ENCODE measurements at places on chromosomes 2 and 18.

DNA sequence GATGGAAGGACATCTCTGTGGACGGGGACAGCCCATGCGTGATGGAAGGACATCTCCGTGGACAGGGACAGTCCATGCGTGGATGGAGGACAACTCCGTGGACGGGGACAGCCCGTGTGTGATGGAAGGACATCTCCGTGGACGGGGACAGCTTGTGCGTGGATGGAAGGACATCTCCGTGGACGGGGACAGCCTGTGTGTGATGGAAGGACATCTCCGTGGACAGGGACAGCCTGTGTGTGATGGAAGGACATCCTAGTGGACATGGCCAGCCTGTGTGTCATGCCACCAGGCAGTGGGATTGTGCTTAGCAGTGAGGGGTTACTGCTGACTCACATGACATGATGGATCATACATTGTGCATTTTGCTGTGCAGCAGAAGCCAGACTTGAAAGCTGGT is 30.0 kb upstream of the NFATC1 start:
- DNase-seq, result no peak

GRCh38 chr2:98012561-98012991 is 16.8 kb upstream of the TMEM131 start:
- DNase-seq, result peak; percentile 51

- no peak for DNase-seq
These were observed 4.4 kb downstream of the PTRHD1 start for GRCh38 chr2:24788816-24789215.

DNA sequence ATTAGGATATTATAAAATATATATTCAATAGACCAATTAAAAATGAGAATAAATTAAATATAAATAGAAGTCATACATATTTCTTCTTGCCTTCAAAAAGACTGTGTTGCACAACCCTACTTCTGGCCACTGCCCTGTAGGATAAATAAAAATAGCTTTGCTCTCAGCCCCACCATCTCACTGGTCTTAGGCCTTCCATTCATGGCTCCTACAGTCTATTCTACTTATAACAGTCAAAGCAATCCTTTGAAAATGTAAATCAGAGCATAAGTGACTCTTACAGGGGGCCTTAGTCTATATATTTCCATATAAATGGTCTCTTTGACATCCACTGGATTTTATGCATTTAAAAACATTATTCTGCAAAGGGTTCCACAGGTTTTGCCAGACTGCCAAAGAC is 72.9 kb downstream of the KLF7 start:
- DNase-seq, result no peak

GRCh38 chr2:223075301-223076270 is 23.6 kb downstream of the KCNE4 start:
- no peak for DNase-seq

DNA sequence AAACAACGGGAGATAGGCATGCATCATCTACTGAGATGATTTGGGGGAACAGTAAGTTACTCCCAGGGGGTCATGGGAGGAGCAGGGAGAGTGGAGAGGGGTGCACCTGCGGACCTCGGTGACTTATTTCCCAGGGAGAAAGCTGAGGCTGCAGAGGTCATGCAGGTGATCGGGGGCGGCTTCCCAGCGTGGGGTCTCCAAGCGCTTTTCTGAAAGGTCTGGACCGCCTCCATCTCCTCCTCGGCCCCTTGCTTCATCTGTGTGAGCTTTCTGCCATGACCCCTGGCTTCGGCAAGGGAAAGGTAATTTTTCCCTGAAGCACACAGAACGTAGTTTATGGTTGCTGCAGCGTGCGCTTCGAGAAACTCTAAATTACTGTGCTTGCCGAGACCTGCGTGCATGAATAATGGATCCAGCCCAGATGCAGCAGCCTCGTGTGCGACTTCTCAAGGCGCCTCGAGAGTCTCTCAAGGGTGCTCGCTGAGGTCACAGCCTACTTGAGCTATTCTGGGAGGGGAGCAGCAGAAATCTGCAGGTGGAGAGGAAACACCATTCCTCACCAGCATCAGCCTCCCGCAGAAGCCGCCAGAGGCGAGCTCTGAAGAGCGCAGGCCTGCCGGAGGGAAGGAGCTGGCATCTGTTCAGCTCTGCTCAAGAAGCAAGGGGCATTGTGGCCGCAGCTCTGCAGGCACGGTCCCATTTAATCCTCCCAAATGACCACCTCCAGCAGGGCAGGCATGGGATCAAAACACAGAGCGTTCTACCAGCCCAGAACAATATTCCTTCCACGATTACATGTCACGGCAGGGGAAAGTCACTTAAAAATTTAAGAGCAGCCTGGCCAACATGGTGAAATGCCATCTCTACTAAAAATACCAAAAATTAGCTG is 308.4 kb upstream of the MYT1L start:
- no peak for DNase-seq

GRCh38 chr18:13374468-13375301 is 156.1 kb downstream of the LDLRAD4 start:
- no peak for DNase-seq

GRCh38 chr18:21735452-21736015 is 5.1 kb upstream of the MIB1 start:
- DNase-seq, result peak; percentile 39

DNA sequence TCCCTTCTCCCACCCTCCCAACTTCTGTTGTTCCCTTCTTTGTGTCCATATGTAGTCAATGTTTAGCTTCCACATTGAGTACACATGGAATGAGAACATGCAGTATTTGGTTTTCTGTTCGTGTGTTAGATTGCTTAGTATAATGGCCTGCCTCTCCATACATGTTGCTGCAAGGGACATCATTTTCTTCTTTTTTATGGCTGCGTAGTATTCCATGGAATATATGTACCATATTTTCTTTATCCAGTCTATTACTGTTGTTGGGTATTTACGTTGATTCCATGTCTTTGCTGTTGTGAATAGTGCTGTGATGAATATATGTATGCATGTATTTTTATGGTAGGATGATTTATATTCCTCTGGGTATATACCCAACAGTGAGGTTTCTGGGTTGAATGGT is 42.0 kb downstream of the NUP35 start:
- no peak for DNase-seq

- DNase-seq, result no peak
These were observed 621.1 kb upstream of the FANCL start for GRCh38 chr2:58862244-58862643.

- no peak for DNase-seq
These were observed 22.0 kb upstream of the CYP1B1 start for GRCh38 chr2:38097988-38098385.

DNA sequence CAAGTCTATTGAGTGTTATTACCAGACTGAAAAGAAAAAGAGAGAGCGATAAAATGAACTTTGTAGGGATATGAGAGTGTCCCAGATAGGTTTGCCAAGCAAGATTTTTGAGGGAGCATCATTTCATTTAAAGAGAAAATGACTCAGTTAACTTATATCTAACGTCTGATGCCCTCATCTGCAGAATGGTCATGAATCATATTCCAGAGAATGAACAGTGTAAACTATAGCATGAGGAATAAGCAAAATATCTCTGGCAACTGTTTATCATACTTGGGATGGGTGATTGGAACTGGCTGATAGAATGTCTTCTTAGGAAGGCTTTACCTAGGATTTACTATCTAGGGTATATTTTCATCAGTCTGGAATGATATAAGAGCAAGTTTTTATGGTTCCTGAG is 289.4 kb downstream of the CMPK2 start:
- DNase-seq, result no peak

DNA sequence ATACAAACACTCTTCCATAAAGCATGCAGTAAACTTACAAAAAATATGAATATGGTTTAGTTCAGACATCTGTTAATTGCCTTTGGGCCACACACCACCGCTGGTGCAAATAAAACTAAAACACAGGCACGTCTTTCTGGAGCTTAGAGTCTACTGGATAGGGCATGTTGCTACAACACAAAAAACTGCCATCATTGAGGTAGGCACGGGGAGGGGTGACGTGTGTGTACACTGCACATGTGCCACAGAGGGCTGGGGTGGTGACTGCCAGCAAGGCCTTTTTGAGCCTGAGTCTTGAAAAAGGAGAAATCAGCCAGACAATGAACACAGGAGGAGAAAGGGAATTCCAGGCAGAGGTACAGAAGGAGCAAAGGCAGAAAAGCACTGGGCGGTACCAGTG is 5.1 kb downstream of the SERPINE2 start:
- no peak for DNase-seq

GRCh38 chr2:163675388-163675787 is 60.4 kb downstream of the FIGN start:
- no peak for DNase-seq

DNA sequence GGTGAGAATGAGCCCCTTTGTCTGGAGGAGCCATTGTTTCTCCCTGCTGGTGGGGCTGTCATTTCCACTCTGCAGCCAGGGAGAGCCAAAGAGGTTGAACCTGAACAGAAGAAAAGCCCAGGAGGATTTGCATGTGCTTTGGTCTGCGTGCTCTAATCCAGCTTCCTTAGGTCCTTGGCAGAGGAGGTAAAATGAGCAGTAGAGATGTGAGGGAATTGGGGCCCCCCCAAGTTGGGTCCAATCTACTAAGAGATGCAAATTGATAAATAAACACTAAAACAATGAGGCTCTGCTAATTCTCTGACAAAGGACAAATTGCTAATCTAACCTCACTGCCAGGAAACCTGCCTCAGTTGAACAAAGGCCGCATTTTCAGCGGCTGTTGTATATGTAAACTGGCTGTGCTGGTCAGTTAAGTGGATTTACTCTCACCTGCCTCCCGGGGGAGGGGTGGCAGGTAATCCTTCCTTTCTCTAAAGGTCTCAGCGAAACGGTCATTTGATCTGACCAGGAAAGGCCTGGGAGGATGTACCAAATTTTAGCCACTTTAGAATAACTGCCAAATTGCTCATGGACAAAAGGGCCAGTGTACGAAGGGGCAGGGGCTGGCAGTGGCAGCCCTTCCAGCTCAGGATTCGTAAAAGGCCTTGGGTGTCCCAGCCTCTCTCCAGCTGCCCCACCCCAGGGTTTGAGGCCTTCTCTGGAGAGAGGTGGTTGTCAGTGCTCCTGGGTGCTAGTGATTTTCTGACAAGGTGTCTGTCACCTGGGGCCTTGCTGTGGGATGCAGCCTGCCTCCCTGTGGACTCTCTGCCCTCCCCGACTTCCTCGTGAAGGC is 193.6 kb downstream of the MIB1 start:
- DNase-seq, result no peak

- no peak for DNase-seq
These were observed 613.4 kb downstream of the ARHGAP15 start for GRCh38 chr2:143742581-143742980.

GRCh38 chr2:168767258-168767657 is 35.2 kb upstream of the NOSTRIN start:
- DNase-seq, result no peak

- no peak for DNase-seq
These were observed 525.4 kb downstream of the KCNJ3 start for GRCh38 chr2:155223781-155224406.

GRCh38 chr2:224030786-224031185 is 8.3 kb downstream of the SERPINE2 start:
- no peak for DNase-seq

DNA sequence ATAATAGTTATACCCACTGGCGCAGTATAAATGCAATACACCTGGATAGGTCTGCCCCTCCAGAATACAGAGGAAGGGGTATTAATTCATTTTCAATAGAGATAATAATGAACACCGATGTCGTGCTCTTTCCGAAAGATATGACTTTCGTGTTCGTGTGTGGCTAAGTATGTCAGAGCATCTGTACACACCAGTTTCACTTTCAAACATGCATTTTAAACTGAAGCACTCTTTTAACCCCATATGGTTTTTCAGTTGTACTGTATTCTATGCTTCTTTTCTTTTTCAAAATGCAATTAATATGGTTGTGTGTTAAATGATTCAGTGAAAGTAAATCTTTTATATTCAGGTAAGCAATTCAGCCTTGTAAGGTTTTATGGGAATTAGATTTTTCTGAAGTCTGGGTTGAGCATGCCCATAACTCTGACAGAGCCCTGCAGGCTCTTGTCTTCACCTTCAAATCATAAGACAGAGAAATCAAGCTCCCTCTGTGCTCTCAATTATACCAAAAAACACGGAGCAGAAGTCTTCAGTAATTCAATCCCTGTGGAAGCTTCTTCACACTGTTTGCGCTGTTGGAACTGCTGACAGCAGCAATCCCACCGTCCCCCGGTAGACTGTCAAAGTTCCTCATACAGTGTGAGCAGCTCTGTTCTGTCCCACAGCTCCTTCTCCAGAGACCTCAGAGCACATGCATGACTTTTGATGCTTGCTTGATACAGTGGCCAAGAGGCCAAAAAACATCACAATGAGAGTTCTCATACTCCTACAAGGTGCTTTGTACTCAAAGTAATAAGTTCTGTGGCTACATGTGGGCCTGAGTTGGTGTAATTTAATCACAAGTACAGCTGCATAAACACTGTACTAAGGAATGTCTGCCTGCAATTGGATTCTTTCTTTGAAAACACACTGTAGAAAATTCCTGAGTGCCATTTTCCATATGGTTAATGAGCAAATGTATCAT is 186.8 kb downstream of the ZNF521 start:
- no peak for DNase-seq

GRCh38 chr18:59056706-59057492 is 82.8 kb upstream of the SEC11C start:
- DNase-seq, result peak; percentile 50

- DNase-seq, result no peak
These were observed 98.8 kb downstream of the LCLAT1 start for GRCh38 chr2:30545875-30546274.

GRCh38 chr2:225894236-225894980 is 494.9 kb downstream of the NYAP2 start:
- no peak for DNase-seq

GRCh38 chr18:57976230-57976773 is 67.7 kb upstream of the NEDD4L start:
- DNase-seq, result no peak

DNA sequence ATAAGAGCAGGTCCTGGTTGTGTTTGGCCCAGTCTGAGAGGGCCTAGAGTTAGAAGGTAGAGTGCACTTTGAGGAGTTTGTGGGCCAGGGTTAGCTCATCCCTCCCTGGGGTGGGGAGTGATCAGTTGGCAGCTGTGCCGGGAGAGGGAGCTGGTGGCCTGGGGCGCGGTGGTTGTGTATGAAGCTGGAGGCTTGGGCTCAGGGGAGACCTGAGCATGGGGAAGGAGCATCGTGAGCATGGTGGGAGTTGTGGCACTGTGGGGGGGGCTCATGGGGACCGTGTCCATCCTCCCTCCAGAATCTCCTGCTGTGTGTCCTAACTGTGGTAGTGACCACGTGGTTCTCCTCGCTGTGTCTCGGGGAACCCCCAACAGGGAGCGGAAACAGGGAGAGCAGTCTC is 13.6 kb downstream of the STK11IP start:
- no peak for DNase-seq

- peak; percentile 81 for DNase-seq
These were observed at the start of gene KCMF1 for GRCh38 chr2:84970868-84971509. Gene KCMF1, plus strand, starts transcription at chr2:84971161. Its CDS starts 291 bp downstream, at chr2:84971452.

GRCh38 chr2:159202568-159203071 is 83.9 kb downstream of the WDSUB1 start:
- DNase-seq, result no peak

GRCh38 chr2:147025646-147026585 is 818.9 kb upstream of the ACVR2A start:
- no peak for DNase-seq

GRCh38 chr2:23901966-23902846 is 24.7 kb downstream of the ATAD2B start:
- no peak for DNase-seq

Measured in stimulated activated CD4-positive, alpha-beta T cell treated with anti-CD3 and anti-CD28 coated beads, Interleukin-2, amount 100 ng/mL, for 24 hours (primary cell).